Calu3 (cell line): ENCODE measurements at places on chromosomes 6 and 20. TPM values are rescaled to one million over a fixed set of nuclear protein-coding genes. Genes with fewer than 3 reads are reported as not detected.

- no peak for DNase-seq
These were observed 64.3 kb downstream of the EDN1 start for GRCh38 chr6:12354499-12354898.

GRCh38 chr20:22403632-22404361, 180.6 kb downstream of the FOXA2 start:
- DNase-seq: no peak

DNA sequence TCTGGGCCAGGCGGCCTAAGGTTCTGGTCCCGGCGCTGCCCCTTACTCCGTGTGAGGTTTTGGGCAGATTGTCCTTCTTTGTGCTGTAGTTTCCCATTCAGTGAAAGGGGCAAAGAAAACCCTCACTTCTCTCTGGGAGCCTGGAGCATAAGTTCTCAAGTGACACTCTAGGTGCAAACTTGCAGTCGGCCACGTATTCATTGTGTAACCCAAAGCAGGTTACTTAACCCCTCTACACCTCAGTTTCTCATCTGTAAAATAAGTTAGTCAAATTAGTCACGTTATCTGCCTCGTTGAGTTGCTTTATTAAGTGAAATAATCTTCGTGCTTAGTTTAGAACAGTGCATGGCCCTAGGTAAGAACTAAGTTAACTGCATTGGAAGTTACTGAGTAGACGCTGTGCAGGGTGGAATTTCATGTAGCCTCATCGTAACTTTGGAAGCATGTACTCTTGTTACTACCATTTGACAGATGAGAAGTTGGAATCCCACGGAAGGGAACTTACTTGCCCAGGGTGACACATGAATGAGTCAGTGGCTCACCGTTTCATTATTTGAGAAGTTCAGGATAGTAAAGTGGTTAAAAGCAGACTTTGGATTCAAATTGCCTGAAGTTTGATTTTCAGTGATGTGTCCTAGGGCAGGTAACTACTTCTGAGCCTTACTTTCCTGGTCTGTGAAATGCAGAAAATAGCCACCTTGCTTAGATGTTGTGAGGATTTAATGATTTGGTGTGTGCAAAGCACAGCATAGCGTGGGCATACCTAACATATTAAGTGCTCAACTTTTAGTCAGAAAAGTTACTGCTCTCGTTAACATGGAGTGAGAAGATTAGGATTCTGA, 556 bp upstream of the MROH8 start:
- no peak for DNase-seq

DNA sequence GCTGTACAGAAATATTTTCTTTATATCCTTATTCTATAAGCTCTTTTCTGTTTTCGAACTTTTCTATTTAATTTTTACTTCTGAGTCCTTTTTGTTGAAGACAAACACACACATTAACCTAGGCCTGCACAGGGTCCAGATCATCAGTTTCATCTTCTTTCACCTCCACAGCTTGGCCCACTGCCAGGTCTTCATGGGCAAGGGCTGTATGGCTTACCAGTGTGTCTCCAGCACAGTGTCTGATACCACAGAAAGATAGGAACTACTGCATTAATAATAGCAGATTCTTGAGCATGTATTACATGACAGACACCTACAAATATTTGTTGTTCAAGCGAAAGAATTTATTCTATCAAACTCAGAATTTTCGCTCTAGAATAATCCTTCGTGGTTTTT, 24.4 kb downstream of the QKI start:
- peak; percentile 30 for DNase-seq

DNA sequence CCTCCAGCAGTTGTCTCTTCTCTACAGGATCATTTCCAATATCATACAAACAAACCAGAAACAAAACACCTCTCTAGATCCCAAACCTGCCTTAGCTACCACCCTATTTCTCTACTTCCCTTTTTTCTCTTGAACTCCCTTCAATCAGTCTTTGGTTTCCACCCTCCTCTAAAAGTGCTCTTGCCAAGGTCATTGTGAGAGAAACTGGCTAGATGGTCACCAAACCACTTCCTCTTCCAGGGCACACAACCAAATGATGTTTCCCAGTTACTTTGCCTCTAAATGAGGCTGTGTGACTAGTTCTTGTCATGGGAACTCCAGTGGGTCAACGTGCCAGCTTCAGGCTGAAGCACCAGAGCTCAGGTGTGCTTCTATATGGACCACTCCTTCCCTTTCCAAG, 85.8 kb upstream of the ARMC2 start:
- DNase-seq: no peak

DNA sequence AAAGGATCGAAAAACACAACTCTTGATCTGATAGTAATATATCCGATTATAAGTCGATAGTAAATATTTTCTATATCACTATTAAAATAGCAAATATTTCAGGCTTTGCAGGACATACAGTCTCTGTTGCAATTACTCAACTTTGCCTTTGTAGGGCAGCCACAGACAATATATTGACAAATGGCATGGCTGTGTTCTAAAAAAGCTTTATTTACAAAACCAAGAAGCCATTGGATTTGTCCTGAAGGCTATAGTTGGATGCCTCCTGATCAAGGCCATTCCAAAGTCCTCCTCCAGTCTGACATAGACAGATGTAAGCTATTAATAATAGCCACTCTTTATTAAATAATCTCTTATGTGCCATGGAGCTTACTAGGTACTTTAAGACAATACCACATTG, 5.9 kb downstream of the OCSTAMP start:
- DNase-seq: no peak

The PCMTD2 gene
- 61.2 and 62.2 TPM in 2 replicates for total RNA-seq

The TTBK1 gene
- total RNA-seq: 0.17 and 0.29 TPM in 2 replicates

The GPX5 gene
- total RNA-seq: not detected in 2 replicates

The CFAP61 gene
- total RNA-seq: not detected in 2 replicates

The RREB1 gene
- 38.4 and 42.9 TPM in 2 replicates for total RNA-seq
